ENCODE measurements at places on chromosomes 16 and 17.

DNA sequence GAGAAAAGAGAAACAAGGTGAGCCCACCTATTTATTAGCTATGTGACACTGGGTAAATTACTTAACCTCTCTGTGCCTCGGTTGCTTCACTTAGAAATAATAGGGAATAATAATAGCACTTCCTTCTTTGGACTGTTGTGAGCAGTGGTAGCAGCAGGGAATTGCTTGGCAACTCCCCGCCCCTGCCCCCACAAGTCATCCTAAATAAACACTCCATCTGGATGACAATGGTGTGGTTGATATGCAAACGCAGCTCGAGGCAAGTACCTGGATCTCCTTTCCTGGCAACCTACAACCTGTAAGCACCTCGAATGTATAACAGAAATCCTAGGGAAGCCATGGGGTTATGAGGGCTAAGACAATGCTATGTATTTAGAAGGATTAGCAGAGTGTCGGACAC, 9.1 kb downstream of the TEKT3 start:
- no peak for DNase-seq

DNA sequence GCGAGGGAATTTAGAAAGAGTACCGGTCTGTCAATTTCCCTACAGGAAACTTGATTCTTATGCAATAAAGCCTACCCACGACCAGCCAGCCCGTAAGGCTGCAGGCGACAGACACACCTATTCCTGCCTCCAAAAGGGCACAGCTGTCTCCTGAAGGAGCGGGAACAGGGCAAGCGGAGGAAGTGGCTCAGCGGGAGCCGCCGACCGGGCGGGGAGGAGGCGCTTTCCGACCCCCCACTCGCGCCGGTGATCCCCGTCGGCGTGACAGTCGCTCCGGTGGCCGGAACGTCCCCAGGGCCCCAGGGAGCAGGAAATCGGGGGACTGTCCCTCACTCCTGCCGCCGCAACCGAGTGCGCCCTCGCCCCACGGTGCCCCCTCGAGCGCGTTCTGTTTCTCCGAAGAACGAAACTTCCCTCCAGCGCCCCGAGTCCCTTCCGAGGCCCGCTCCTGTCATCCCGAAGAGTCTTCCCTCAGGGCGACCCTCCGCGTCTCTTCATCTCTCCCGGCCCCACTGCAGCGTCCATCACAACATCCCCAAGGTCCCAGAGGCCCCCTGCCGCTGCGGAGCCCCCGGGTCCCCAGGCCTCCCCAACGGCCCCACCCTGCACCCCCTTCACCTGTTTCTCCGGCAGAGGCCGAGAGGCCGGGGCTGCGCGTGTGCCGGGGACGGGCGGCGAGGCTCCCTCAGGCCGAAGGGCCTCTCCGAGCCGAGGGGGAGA, 421 bp downstream of the STAT3 start:
- no peak for DNase-seq

DNA sequence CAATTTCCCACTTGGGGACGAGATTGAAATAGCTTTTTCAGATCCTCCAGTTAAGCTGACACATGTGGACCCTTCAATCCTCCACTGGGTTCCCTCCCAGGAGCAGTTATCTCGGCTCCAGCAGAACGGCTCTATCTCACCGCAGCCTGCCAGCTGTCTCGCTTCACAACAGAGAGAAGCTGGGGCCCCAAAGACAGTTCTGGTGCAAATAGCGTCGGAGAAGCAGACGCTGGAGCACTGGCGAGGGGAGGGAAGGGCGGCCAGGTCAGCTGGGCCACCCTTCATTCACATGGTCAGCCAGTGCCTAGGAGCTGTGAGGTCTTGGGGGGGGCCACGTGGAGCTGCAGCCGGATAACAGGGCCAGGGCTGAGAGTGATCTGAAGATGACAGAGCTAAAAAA, 141.3 kb upstream of the SDK2 start:
- no peak for DNase-seq

DNA sequence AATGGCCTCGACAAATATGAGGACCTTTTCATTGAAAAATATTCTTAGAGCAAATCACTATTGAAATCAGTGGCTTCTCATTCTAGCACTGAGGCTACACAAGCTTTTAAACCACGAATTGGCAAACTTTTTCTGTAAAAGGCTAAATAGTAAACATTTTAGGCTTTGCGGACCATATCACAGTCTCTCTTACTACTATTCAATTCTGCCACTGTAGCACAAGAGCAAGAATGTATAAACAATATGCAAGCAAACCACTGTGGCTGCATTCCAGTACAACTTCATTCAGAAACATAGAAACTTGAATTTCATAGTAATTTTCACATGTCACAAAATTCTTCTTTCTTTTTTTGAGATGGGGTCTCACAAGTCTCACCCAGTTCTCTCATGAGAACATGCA, 49.1 kb downstream of the PHLPP2 start:
- no peak for DNase-seq

DNA sequence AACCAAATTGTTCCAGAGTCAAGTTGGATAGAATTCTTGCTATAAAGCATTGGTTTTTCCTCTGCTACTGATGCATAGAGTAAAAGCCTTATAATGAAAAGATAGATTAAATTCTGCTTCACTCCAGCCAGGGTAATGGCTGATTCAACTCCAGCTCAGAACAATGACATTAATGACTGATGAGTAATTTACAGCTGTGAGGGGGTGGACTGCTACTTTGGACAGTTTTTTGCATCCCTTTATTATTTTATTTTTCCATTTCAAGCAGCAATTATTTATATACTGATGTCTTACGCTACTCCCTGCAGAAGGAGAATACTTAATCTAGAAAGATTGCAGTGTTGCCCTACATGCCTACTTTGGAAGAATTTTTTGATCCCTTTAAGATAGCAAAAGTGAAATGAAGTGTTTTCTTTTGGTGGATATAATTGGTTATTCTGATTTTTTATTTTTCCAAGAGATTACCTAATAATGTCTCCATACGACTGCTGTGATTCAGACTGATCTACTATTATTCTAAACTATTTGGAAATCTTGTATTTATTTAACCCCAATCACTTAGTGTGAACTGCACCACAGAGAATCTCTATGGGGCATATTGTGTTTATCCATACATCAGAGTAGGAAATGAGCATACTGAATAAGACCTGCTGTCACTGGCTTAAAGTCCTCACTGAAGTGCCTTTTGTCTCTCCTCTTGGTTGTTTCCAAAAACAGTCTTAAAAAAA, 149.5 kb downstream of the TRIM37 start:
- DNase-seq, result no peak

- DNase-seq, result no peak
Measured at GRCh38 chr16:71460941-71461340, 1.1 kb downstream of the ZNF23 start.

GRCh38 chr17:80374039-80374731, 40.8 kb upstream of the ENDOV start:
- DNase-seq, result no peak

- DNase-seq, result no peak
Measured at GRCh38 chr16:50550866-50551641, 2.9 kb downstream of the NKD1 start.

DNA sequence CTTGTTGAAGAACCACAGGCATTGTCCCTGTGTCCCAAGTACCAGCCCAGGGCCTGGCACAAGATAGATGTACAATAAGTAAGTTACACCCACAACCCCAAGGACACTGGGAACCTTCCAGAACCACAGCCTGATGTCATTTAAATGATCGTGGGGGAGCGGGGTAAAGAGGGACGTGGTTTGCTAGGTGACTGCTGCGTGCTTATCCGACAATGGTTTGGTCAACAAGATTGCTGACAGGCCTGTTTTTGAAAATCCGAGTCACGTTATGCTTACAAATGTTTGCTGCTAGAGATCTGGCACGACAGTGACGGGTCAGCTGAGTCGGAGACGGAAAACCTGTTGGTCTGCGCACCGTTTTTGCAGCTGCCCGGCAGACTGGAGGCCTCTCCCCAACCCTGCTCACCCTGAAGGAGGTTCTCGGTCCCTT, 22.8 kb downstream of the COTL1 start:
- DNase-seq, result no peak

DNA sequence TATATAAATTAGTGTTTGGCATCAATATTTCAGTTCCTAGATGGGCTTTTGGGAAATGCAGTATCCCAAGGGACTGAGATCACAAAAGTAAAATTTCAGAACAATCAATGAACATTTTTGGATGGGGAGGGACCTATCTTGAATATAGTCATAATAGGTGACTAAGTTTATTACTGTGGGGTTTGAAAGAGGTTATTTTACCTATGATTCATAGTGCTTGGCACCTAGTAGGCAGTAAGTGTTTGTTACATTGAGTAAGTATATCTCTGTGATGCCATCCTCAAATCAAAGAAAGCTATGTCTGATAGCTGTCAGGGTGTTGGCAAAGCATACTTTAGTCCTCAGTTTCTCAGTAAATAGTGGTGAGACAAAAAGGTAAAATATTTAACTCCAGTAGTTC, 36.9 kb downstream of the ZNF207 start:
- DNase-seq, result no peak

- no peak for DNase-seq
Measured at GRCh38 chr16:67942200-67942509, 1.8 kb downstream of the LCAT start.

- no peak for DNase-seq
Measured at GRCh38 chr16:52229471-52229870, 317.5 kb downstream of the TOX3 start.

DNA sequence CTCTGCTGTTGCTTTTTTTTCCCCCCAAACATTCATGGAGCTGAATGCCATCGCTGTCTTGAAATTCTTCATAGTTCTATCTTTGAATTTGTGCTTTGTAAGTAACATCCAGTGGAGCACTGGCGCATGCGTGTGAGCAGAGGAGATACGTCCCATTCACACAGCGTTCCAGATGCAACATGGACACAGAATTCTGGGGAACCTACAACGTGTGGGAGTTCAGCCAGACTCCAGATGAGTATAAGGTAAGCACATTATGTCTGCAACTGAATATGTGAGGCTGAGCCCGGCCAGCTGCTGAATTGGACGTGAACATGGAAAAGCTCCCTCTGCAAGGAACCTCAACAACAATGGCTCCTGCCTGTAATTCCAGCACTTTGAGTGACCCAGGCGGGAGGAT, 4.3 kb upstream of the ATP1B2 start:
- DNase-seq, result no peak

DNA sequence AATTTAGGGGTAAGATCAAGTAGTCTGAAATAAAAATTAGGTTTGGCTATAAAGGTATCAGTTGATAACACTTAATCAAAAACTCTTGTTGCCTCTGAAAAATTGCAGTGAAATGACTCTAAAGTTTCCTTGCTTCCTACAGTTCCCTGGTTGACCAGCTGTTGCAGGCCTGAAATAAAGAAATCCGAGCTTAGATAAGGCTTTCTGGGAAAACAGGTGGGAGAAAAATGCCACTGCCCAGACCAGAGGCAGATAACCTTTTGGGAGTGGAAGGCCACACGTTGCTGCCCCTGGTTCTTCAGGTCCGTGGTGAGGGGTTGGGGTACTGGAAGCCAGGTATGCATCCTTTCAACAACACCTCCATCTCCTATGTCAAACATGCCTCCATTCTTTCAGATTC, 111.3 kb downstream of the HS3ST3A1 start:
- DNase-seq, result no peak

GRCh38 chr17:47278561-47278960, 24.9 kb downstream of the ITGB3 start:
- no peak for DNase-seq

GRCh38 chr16:74192281-74192797, 104.3 kb upstream of the PSMD7 start:
- no peak for DNase-seq

GRCh38 chr17:74194682-74195081, 8.8 kb upstream of the RPL38 start:
- DNase-seq, result no peak

GRCh38 chr17:48701864-48702532, 20.3 kb downstream of the PRAC1 start:
- DNase-seq, result no peak

DNA sequence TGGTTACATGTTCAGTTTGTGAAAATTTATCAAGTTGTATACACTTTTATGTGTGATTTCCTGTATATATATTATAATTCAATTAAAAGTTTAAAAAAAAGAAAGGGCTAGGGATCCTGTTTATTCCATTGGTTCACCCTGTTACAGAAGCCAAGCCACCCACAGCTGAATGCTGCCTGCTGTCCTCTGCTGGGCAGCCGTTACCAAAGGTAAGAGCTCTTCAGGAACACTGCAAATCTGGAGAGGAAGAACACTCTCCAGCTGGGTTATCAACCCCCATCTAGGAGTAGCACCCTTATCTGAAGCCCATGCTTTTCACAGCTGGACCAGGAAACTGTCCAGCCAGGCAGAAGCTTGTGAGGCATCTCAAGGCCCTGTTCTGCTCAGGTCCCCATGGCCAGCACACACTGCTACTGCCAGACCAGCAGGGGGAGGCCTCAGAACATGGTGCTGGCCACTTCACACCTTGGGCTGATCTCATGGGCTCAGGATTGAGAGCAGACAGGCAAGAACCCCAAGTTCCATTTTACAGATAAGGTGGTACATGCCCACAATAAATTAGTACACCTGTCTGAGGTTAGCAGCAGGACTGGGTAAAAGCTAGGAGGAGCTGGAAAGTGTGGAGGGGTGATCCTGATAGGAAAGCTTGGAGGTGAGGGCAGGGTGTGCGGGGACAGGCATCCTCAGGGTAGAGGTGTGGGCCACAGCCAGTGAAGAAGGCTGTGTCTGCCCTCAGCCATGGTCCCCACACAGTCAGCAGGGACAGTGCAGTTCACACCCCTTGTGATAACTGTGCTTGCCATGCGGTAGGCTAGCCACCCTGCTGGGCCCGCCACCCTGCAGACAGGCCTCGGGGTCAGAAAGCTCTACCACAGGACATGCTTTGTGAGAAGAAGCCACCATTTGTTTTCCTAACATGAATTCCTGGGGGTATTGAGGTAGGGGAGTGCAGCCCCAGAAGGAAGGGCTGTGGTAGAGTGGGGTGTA, 54.3 kb upstream of the SREBF1 start:
- no peak for DNase-seq

GRCh38 chr17:12567077-12568053, 98.3 kb upstream of the MYOCD start:
- DNase-seq, result no peak

- DNase-seq, result no peak
Measured at GRCh38 chr16:22373662-22374310, 633 bp downstream of the CDR2 start.

GRCh38 chr16:67006930-67007658, 18.7 kb downstream of the CES4A start:
- DNase-seq, result no peak
